ENCODE measurements at places on chromosomes 4 and X.

DNA sequence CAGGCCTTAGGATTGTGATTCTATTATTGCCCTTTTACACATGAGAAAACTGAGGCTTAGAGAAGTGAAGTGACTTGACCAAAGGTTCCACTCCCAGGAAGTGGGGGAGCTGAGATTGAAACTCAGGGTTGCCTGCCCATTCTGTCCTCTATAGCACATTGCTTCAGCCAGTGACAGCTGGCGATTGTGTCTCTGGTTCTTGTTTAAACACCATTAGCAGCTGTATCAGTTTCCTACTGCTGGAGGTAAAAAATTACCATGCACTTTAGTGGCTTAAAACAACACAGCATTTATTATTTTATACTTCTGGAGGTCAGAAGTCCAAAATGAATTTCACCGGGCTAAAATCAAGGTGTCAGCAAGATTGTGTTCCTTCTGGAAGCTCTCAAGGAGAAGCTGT is 205.8 kb upstream of the MAMLD1 start:
- DNase-seq: no peak

DNA sequence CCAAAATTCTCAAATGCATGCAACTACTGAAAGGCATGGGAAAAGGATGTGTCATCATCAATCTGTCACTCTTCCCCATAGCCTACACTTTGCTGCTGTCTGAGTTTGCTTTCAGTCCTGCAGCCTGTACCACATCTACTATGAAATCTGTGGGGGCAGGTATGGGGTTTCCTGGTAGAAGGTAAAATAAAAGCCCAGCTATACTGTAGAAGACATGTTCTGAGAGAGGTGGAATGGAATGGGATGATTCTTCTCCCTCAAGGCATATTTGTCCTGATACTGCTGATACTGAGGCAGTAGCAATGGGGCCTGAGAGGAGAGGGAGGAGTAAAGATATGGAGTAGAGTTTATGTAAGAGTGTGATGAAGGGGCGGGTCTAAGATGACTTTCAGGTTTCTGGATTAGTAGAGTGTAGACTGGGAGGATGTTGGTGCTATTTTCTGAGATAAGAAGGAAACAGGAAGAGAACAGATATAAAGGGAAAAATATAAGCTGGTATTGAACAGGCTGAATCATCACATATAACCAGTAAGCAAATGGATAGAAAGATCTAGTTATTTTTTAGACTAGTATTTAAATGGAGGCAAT is 38.7 kb upstream of the GYPA start:
- peak; percentile 1 for DNase-seq

GRCh38 chr4:168981942-168982341 is 28.1 kb downstream of the CBR4 start:
- no peak for DNase-seq

- DNase-seq: peak; percentile 65
These were observed at the start of gene PRDM5 for GRCh38 chr4:120922381-120923206. Gene PRDM5, minus strand, starts transcription at chr4:120922726. Its CDS starts 118 bp downstream, at chr4:120922608.

DNA sequence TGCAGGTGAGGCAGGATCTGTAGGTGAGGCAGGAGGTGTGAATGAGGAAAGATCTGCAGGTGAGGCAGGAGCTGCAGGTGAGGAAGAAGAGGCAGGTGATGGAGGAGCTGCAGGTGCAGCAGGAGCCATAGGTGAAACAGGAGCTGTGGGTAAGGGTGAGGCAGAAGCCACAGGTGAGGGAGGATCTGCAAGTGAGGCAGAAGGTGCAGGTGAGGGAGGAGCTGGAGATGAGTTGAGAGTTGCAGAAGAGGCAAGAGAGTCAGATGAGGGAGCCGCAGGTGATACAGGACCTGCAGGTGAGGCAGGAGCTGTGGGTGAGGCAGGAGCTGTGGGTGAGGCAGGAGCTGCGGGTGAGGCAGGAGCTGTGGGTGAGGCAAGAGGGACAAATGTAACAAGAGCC is 27.1 kb upstream of the PNMA3 start:
- no peak for DNase-seq

DNA sequence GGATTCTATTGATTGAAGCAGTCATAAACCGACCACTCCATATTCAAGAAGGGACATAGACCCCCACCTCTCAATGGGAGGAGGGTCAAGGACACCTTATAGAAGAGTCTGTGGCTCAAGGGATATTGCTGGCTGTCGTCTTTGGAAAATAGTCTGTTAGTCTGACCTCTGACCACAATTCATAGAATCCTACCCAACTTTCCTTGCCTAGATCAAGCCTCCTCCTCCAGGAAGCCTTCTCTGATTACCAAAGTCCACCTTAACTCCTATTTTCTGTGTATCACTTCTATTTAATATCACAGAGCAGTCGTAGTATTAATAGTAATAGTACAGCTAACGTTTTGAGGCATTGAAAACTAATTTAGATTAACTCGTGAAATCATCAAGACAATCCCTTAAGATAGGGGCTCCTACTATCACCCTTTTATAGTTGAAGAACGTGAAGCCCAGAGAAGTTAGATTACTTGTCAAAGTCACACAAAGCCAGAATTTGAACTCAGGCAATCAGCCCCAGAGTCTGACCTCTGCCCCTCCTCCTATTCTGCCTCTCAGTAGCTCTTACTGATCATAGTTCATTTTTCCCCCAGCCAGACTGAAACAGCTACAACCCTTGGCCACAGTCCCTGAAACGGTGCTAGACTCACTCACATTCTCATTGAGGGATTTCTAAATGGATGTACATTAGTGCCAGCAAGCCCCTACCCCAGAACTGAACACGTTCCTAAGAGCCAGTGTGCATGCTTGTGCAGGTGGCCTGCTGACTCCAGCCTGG is 636.6 kb downstream of the MID1IP1 start:
- no peak for DNase-seq

DNA sequence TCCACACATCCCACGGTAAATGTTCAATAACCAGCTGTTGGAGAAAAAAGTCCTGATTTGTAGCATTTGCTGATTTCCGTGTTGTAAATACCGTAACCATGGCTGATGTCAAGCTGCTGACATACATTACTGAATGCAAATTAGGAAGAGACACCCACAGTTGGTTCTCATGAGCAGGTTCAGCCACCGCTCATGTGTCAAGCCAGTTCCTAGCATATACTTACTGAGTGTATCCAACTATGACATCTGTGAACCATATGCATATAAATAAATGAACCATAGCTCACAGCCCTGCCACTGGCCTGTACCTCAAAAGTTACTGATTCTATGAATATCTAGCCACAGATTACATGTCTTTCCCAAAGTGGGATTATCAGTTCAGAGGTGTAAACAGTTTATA is 29.5 kb downstream of the FHDC1 start:
- no peak for DNase-seq

DNA sequence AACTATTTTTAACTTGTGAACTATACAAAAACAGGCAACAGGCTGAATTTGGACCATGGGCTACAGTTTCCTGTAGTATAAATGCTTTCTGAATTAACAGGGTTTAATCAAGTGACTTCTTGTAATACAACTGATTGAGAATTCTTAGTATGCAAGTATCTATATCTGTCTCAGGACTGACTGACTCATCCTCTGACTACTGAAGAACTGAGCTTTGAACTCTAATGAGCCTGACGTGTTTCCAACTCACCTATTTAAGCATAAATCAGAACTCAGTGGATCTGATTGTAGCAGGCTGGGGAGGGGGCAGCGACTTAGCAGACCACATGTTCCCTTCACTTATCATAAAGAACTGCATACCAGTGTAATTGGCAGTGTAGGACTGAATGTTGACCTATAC is 7.8 kb downstream of the SPATA4 start:
- peak; percentile 36 for DNase-seq

GRCh38 chr4:146193628-146194027 is 18.1 kb downstream of the LSM6 start:
- no peak for DNase-seq
